ENCODE measurements at places on chromosomes 6 and 20.

GRCh38 chr20:43910564-43910963 is 4.1 kb upstream of the TOX2 start:
- no peak for DNase-seq

DNA sequence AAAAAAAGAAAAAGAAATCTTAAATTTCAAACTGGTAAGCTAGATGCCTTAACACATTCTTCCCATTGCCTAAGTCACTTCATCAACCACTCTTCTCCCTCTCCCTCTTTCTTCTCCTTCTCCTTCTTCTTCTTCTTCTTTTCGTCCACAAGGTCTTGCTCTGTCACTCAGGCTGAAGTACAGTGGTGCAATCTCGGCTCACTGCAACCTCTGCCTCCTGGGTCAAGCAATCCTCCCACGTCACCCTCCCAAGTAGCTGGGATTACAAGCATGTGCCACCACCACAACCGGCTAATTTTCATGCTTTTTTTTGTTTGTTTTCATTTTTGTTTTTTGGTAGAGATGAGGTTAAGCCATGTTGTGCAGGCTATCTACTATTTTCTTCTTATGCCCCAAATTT is 60.2 kb downstream of the GPR63 start:
- no peak for DNase-seq

DNA sequence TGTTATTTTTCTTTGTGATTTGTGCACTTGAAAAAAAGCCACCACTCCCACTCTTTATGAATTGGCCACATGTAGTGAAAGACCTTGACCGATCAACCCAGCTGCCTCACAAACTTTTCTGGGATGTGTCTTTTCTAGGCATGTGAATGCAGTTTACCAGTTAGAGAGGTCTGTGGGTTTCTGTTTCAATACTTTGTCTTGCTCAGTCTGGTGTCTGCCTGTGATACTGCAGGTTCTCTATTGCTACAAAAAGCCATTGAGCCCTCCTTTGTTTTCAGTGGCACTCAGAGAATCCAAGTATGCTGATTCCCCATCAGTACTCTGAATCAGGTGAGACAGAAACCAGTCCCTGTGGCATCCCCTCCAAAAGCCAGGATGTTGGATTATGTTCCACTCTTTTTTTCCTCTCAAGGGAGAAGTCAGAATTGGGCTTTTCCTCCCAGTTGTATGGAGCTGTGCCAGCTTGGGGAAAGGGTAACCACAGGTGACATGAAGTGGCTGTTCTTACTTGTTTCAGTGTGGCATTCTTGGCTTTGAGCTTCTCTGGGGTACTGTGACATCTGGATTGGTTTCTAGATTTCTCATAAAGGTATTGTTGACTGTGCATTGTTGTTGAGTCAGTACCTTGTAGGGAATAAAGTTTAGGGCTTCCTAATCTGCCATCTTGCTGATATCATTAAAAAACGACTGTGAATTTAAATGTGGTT is 26.3 kb upstream of the ZFP64 start:
- no peak for DNase-seq

GRCh38 chr20:36094497-36094896 is 60.0 kb upstream of the EPB41L1 start:
- DNase-seq, result no peak

- DNase-seq, result no peak
Observed at GRCh38 chr20:56228021-56228420, 20.5 kb upstream of the MC3R start.
